ENCODE measurements at places on chromosomes 6 and 20.
A peak's percentile ranks its signal among the peaks of the same experiment; 100 is the strongest.

- no peak for DNase-seq
These were observed 70.4 kb downstream of the METTL24 start for GRCh38 chr6:110287462-110288341.

- DNase-seq = no peak
These were observed 10.9 kb downstream of the TFB1M start for GRCh38 chr6:155303361-155303870.

DNA sequence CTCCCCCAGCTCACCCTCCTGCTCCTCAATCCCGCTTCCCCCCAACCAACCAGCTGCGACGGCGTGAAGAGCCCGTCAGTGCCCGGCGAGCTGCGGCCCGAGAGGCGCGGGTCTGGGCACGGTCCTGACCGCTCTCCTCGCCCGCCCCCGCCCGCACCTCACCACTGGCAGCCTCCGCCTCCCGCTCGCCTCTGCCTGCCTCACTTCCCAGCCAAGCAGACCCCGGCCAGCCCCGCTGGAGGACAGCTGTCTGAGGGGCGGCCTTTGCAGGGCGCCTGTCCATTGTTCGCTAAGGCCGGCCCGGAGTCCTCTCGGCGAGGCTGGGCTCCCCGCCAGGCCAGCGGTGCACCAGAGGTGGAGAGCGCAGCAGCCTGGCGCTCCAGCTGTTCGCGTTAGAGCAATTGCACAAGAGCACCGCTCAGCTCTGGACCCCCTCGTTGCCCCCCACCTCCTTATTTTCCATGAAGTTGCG, 1.3 kb downstream of the SOBP start:
- peak; percentile 26 for DNase-seq

- DNase-seq = no peak
These were observed 36.7 kb upstream of the PCSK2 start for GRCh38 chr20:17189976-17190695.

GRCh38 chr6:112691289-112691688, 344.2 kb downstream of the RFPL4B start:
- DNase-seq = no peak

DNA sequence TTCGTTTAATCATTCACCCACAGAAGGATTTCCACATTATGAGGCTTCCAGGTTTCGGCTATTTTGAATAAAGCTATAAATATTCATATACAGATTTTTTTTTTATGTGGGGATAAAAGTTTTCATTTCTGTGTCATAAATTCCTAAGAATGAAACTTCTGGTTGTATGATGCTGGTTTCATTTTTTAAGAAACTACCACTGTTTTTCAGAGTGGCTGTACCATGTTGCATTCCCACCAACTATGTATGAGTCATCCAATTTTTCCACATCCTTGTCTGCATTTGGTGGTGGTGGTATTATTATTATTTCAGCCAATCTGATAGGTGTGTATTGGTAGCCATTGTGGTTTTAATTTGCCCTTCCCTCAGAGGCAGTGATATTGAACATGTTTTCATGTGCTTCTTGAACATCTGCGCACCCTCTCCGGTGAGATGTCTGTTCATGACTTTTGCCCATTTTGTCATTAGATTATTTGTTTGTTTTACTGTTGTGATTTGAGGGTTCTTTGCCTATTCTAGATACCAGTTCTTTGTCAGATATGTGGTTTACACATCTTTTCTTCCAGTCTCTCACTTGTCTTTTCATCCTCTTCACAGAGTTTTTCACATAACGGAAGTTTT, 75.5 kb downstream of the DOK5 start:
- no peak for DNase-seq

- no peak for DNase-seq
These were observed 458.6 kb downstream of the MAFB start for GRCh38 chr20:40230486-40230885.

GRCh38 chr6:71967436-71967835, 81.1 kb downstream of the RIMS1 start:
- DNase-seq = no peak

DNA sequence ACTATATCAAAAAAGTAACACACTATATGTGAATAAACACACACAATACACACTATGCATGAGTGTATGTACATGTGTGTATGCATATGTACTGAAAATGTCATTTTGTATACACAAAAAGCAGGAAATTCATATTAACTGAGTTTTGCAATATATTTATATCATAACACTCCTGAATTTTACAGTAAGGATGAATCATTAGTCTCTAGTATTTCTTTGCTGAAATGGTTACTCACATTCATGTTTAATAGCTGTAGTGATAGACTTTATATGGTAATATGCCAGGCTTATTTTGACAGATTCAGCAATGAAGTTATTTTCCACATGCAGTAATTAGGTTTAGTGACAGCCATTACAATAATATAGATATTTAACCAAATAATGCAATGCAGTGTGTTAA, 1216.2 kb upstream of the CITED2 start:
- DNase-seq = no peak

- no peak for DNase-seq
These were observed 43.3 kb downstream of the IRAK1BP1 start for GRCh38 chr6:78910591-78911171.

- no peak for DNase-seq
These were observed 8.3 kb downstream of the OR2H1 start for GRCh38 chr6:29465279-29465678.

GRCh38 chr20:33675136-33675959, 1.1 kb upstream of the NECAB3 start:
- no peak for DNase-seq

DNA sequence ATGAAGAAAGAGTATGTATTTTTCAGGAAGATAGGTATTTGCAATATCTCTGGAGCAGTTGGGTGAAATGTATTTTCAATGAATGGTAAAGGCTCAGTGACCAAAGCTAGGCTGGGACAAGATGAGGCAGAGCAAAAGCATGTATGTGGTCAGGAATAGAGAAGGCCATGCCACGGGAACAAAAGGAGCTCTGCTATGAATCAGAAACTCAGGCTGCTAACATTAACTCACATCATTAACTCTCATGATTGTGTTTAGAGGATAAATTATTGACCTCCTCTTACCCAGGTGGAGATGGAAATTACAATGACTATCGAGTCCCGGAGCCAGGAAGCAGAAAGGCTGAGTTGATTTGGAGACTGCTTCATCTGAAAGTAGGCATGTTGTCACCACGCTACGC, 220.2 kb downstream of the FUT9 start:
- DNase-seq = no peak

GRCh38 chr6:30707281-30707850, 9.7 kb downstream of the MDC1 start:
- DNase-seq = no peak

- DNase-seq = no peak
These were observed 258.6 kb upstream of the SPTLC3 start for GRCh38 chr20:12750221-12750620.

DNA sequence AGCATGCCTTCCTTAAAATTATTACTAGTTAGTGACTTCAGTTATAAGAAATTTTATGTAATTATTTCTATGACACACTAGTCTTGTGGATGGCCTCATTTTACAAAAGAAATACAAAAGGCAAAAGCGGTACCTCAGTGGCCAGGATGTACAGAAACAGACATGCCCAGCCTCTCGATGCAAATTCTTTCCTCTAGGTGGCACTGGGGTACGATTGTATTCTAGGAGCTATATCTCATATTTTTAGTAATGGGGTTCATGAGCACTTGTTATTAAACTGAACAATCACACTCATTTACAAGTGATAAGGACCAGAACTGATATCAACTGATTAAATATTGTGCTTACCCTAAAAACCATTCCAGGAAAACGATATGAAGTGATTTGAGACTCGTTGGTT, 59.8 kb downstream of the SOD2 start:
- DNase-seq = no peak

GRCh38 chr6:41199552-41200246, 1.2 kb downstream of the TREML2 start:
- no peak for DNase-seq

DNA sequence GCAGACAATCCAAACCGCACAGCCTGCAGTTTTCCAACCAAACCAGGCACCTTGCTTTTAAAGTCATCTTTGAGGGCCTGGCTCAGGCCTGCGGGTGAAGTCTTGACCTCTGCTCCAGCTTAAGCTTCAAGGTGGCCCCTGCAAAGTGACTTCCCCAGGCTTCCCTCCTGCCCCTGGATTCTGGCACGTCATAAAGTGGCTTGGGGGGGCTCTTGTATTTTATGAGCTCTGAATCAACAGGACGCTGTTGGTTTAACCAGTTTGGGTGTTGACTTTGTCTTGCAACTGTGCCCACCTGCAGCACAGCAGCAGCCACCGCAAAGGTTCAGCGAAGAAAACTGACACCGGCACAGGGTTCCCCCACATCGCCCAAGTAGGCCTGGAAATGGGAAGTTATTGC, 81.2 kb downstream of the NFATC2 start:
- no peak for DNase-seq

GRCh38 chr6:134437376-134437775, 119.5 kb upstream of the SGK1 start:
- peak; percentile 20 for DNase-seq

DNA sequence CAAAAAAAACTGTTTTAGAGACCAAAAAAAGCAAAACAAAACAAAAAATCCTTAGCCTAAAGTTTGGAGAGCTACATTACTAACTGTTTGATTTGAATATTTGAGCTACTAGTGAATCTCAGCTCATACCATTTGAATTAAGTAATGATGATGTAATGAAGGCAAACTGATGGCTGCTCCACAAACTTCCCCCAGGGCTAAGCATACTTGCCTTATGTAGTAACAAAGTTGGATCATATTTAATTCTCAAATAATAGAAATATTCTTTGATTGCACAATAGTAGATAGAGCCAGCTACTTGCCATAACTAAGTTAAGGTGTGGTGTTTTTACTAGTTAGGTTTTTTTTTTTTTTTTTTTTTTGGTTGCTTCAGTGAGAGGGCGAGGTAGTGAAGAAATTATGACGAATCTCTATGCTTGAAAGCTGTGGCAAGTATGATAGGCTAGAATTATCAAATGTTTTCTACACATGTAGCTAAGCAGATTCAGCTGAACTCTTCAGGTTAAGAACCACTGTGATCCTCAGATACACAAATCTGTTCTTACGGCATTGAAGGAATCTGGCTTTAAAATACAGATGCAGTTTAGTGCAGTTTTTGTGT, 2.9 kb downstream of the RAB32 start:
- DNase-seq = no peak

DNA sequence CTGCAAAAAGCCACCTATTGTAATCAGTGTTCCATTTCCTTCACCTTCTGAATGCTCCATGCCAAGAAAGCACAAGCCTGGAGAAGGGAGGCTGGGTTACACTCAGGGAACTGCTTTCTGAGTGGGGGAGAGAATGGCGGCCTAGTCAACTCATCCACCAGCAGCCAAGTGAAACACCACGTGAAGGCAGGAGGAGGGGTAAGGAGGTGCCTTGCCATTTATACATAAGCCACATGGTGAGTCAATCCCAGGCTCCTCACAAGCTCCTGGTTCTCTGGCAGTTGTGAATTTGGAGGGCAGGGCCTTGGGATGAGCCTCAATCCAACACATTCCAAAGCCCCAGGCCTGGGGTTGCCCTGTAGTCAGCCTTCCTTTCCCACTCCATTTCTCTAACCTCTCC, 149.4 kb downstream of the CD24 start:
- no peak for DNase-seq

DNA sequence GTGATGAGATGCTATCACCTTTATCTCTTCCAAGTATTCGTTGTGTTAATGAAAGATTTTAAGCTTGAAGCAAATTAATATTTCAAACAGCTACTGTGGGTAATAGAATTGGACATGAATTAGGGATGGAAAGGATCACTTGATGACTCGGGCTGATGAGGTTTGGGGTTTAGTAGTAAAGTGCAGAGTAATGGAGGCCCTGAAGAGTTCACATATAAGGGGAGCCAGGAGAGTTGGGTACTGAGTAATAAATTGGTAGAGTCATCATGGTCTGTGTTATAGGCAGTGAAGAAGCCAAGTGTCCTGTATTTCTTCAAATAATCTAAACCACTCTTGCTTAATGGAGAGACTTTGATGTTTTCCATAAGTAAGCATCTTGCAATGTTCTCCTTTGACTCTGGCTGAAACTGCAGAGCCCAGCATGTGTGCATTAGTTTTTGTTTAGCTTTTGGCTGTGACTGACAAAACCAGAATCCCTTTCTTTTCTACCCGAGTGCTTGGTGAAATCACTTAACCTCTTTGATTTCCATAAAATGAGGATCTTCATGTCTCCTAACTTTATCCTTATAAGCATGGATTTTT, 57.6 kb downstream of the L3MBTL3 start:
- DNase-seq = no peak

All from CD8-positive, alpha-beta T cell (primary cell).